Occipital lobe (tissue), 3 donors: ENCODE measurements at places on chromosomes 13 and 19.

DNA sequence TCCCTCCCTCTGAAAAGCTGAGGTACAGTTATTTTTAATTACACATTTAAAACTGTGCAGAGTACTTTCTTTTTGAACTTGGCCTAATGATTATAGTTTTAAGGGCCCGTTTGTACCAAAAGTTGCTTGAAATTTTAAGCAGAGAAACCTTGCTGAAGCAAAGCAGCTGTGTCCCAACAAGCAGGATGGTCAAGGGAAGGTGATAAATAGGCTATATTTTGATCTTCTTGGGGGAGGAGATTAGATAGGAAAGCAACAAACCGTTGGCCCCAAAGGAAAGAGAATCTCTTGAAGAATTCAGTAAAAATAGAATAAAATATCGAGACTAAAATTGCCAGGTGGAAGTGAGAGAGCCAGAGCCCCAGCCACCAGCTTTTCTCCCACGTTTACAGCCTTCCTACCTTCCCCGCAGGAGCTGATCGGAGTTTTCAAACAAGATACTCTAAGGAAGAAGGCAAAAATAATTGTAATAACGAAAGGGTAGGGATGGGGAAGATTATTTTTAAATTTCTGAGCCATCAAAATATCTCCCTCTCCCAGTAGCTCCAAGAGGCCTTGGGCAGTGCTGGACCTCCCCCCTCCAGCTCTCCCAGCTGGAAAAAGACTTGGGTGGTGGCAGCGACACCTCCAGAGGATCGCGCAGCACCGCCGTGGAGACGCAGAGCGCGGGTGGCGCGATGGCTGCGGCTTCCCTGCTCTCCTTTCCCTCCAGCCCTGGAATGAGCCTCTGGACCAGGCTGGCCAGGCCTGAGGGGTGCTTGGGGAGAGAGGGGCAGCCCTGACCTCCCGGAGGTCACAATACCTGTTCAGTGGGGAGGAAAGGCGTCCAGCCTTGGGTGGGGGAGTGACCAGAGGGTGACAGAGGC is 5.8 kb downstream of the ZIC2 start:
- DNase-seq: no peak

DNA sequence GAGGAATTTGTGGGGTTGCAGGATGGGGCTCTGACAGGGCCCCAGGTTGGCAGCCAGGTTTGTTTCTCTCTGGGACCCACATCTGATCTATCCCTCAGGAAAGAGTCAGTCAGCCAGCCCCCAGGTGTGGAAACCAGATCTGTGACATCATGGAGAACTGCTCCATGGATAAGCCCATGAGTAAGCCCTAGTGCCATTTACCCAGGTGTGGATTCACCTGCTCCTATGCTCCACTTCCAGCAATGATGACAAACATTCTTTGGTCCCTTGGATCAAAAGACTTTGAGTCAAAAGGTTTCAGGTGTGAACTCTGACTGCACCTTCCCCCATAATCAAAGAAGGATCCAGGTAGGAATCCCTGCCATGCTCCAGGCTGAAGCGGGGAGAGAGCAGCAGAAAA is 26.9 kb upstream of the IGFL4 start:
- DNase-seq: no peak

DNA sequence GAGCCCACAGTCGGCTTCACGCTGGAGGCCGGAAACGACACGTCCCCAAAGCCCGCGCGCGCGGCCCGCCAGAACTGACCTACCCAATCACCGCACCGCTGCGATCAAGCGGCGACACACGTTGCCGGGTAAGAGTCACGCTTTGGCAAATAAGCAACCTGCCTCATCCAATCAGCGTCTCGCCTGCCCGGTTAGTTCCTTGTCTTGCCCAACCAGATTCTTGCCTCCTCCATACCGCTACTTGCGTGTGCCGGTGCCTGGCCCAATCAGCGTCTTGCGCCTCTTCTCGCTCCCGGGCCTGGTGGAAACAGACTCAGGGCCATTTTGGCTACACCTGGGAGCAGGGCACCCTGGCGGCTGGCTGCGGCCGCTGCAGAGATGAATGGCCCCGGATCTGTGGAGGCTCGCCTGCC is 11.6 kb upstream of the ZNF544 start:
- DNase-seq: no peak

GRCh38 chr13:112643759-112644459 is 45.9 kb upstream of the ATP11A start:
- no peak for DNase-seq

- DNase-seq: no peak
These were observed 752 bp downstream of the PDCD5 start for GRCh38 chr19:32581705-32582179.

DNA sequence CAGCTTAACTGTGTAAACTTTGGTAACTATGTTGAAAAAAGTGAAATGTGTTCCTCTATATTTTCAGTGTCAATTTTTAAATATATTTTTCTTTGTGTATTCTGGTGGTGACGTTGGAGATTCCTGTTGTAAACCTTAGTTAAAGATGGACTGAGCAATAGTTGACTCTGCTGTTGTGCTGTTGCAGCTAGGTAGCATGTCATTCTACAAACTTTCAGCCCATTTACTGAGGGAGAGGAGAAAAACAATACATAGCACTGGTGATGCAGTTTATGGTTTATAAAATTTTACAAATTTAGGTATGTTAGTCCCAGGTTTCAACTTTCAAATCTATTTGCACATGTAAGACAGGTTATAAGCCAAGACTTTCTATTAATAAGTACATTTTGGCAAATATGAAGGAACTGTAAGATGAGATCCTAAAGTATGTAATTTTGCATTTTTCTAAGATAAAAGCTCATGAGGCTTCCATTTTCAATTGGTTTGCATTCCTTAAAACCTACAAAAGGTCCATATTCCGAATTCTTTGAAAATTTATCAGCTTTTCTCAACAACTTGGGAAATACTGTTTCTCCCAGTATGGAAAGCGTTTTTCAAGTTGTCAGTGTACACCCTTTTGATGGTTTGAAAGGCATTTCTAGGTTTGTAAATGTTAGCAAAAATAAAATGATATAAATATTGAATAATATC is 1.5 kb downstream of the NDFIP2 start:
- no peak for DNase-seq

DNA sequence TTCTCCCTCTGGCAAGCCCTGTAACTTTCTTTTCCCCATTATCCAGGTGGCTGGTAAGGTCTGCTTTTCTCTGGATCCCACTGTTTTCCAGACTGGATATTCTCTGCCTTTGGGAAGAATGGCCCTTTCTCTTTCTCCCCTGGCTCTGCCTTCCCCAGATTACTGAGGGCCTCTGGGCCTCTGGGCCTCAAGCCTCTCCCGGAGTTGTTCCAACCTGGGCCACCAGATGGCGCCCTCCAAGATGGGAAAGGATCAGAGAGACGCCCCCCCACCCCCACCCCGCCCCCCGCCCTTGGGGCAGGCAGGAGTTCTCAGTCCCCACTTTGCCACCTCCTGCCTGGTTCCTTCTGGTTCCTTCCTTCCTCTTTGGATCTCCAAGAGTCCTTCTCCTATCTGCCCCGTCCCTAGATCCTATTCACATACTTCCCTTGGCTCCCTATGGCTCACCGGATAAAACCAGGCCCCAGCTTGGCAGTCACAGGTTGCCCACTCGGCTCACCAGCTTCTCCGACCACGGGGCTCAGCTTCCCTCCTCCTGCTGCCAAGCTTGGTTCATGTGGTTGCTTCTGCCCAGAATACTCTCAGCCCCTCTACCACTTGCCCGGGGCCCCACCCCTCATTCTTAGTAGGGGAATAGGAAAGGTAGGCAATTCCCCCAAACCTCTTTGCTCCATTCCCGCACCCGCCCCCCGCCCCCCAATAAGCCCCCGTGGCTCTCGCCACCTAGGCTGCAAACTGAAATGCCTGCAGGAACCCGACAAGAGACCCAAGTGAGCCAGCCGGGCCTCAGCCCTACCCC is 13.1 kb downstream of the EPS8L1 start:
- DNase-seq: peak; percentile 17

GRCh38 chr13:42041684-42042035 is 6.8 kb upstream of the DGKH start:
- peak; percentile 10 for DNase-seq

DNA sequence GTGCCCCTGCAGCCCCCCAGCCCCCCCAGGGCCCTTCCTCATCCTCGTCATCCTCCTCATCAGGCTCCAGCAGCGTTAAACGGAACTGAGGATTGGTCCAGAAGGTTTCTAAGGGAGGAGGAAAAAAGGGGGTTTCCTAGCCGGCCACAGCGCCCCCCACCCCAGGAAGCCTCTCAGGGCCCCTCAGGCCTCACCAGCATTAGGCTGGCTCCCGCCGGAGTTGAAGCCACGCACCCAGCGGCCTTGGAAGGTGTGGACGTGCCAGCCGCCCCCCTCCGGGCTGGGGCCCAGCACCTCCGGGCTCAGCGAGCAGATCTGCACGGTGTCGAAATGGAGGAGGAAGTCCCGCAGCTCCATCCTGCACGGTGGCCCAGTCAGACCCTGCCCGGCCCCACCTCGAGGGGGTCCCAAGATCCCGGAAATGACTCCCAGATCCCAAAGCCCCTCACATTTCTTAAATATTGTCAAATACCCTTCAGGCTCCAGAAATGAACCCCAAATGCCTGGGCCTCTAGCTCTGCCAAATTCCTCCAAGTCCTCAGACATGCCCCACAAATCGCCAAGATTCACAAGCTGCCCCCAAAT is 6.9 kb downstream of the CAPN12 start:
- no peak for DNase-seq

- no peak for DNase-seq
These were observed 1.8 kb downstream of the DACH1 start for GRCh38 chr13:71864986-71865873.

- DNase-seq: no peak
These were observed 4.7 kb downstream of the DNMT1 start for GRCh38 chr19:10190026-10190425.

- peak; percentile 55 for DNase-seq
These were observed 24.6 kb upstream of the BCL3 start for GRCh38 chr19:44723952-44724319.

DNA sequence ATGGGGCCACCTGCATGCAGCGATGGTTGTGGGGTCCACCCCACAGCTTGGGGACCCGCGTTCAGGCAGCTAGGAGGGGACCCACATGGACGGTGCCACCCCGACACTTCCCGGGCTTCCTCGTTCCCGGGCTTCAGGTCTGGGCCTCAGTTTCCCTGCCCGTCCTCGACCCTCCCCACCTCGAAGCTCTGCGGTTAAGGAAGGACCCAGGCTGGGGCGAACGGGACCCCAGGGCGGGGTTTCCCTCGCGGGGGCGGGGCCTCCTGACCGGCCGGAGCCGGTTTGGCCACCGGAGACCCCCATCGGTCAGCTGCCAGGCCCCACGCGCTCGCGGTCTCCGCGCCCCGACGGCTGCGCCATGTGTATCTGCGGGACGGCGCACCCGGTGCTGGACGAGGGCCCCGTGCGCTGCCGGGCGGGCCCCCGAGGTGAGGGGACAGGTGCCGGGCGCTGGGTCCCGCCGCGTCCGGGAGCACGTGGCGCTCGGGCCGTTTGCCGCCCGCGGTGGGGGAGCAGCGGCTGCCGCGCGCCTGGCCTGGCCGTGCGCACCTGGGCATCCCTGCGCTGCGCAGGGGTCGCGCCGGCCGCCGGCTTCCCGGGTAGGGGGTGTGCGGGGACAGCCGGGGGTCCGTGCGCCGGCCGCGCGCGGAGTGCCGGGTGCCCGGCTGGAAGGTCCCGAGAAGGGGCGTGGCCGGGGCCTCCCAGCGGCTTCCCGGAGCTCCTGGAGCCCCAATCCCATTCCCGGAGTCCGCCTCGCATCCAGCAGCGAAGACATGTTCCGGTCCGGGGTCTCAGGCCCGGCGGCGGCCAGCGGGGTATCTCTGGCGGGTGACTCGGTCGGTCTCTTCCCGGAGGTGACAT is 4.2 kb downstream of the ARHGAP45 start:
- no peak for DNase-seq

DNA sequence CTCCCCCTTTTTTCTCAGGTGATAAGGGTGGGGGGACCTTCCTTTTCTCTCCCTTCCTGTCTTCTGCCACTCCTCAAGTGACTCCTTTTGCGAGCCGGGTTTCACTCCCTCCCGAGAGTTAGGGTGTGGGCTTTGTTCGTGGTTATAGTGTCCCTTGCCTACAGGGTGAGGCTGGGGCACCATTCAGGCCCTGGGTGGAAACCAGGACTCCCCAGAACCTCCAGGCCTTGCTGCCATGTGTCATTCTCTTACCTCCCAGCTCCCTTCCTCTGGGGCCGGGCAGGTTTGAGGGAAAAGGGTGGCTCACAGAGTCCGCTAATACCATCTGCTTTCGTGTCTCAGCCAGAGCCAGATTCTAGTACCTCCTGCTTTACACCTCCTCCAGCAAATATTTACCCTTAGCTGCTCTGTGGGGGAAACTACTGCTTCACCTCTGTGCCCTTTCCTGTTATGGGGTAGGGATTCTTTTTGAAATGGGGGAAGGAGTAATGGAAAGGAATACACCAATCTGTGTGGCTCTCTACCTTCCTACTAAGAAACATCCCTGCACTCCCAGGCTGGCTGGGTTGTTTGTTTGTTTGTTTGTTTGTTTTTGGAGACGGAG is 2.8 kb downstream of the ACTN4 start:
- DNase-seq: no peak

DNA sequence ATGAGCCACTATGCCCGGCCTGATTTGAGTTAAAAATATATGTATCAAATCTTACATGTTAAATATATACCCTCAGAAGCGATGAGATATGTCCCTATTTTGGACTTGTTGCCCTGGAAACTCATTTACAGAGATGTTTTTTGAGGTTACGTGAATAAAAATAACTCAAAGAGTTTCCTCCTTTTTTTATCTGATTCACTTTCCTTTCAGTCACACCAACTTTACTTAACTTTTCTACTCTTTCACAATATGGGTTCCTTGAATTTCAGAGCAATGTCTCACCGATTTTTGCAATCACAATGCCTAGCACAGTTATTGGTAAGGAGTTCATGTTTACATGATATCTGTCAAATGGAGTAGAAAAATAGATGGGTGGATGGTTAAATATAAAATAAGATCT is 2.3 kb downstream of the OR7C2 start:
- DNase-seq: no peak

- no peak for DNase-seq
These were observed 473.6 kb upstream of the SLC10A2 start for GRCh38 chr13:103539721-103540381.

DNA sequence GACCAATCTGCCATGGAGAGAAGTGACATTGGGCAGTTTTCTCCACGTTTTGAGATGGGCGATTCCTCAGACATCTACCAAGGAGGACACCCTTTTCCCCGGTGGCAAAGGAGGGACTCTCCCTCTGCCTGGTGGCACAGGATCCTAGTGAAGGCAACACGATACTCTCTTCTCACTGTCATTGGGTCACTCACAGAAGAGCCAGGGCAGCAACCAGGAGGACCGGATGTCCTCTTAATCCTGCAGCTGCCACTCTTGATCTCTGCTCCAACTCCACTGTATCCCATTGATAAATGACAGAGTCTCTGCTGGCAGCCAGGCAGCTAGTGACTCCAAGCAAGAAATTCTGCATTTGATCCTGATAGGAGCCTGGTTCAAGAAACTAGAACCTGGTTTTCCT is 42.2 kb downstream of the COL4A2 start:
- DNase-seq: no peak

GRCh38 chr19:8654591-8655339 is 24.3 kb downstream of the NFILZ start:
- DNase-seq: no peak

- DNase-seq: peak; percentile 76
These were observed 99.9 kb downstream of the GNG7 start for GRCh38 chr19:2602391-2603181.
